Activated naive CD8-positive, alpha-beta T cell treated with anti-CD3 and anti-CD28 coated beads for 36 hours (primary cell): ENCODE measurements at places on chromosomes 12 and 14.
A peak's percentile ranks its signal among the peaks of the same experiment; 100 is the strongest.

DNA sequence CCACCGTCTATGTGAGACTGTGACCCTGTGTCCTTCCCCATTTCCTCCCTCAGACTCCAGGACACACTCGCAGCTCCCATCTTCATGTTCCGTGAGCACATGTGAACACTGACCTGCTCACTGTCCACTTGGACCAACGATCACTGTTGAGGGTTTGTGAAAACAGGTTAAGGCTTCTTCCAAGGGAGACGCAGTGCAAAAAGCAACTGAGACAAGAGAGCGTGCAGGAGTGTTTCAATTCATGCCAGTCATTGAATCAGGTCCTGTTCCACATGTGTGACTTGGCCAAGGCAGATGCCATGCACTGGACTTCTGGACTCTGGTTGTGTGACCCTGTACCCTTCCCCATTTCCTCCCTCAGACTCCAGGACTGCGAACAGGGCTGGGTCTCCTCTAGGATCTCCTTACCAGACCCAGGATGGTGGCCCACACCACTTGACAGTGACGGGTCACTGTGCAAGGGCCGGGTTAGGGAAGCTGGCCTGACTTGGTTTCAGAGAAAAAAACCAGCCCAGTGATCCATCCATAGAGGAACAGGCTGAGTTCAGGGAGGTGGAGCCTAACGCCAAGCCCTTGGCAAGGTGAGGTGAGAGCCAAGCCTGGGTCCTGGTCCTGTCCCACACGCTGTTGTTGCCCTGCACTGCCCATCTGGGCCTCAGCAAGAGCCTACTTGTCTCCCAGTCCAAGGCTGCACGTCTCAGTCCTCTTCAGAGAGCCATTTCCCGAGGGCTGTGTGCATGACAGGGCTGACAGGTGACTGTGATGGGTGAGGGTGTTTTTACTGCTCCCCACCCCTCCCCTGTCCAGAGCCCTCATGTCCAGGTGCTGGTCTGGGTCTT is 5.7 kb upstream of the KRT5 start:
- no peak overlapping the region for H3K4me3 ChIP-seq
- peaks cover 6% of the 10 kb centered on the region for H3K4me1 ChIP-seq

- peaks cover 14% of the 10 kb centered on the region for H3K4me1 ChIP-seq
- DNase-seq, result no peak
- H3K36me3 ChIP-seq, result no peaks in the 10 kb centered on the region
- H3K4me3 ChIP-seq, result no peak overlapping the region
- peaks cover 11% of the 10 kb centered on the region for H3K27me3 ChIP-seq
- H3K27ac ChIP-seq, result no peak overlapping the region
These were observed 195.6 kb upstream of the KRR1 start for GRCh38 chr12:75706786-75707605.

- H3K4me1 ChIP-seq, result peaks cover 44% of the 10 kb centered on the region
- H3K36me3 ChIP-seq, result peaks cover 28% of the 10 kb centered on the region
These were observed 9.8 kb downstream of the DHRS1 start for GRCh38 chr14:24289649-24290280.

GRCh38 chr14:44995770-44996294 is 33.8 kb downstream of the TOGARAM1 start:
- H3K4me1 ChIP-seq, result no peaks in the 10 kb centered on the region
- no peak overlapping the region for H3K4me3 ChIP-seq
- H3K36me3 ChIP-seq, result peaks cover 14% of the 10 kb centered on the region
- no peaks in the 10 kb centered on the region for H3K27me3 ChIP-seq
- no peak for DNase-seq

GRCh38 chr12:49088150-49088931 is 6.3 kb downstream of the DHH start:
- no peak overlapping the region for H3K27ac ChIP-seq
- peak; percentile 76 for DNase-seq
- peaks cover 40% of the 10 kb centered on the region for H3K4me1 ChIP-seq
- no peak overlapping the region for H3K4me3 ChIP-seq

- no peak overlapping the region for H3K4me3 ChIP-seq
- H3K27ac ChIP-seq, result no peak overlapping the region
- peaks cover 1% of the 10 kb centered on the region for H3K36me3 ChIP-seq
- no peaks in the 10 kb centered on the region for H3K27me3 ChIP-seq
- no peaks in the 10 kb centered on the region for H3K4me1 ChIP-seq
These were observed 59.8 kb downstream of the NPAS3 start for GRCh38 chr14:32998433-32998832.

- DNase-seq, result no peak
- no peak overlapping the region for H3K27ac ChIP-seq
- H3K36me3 ChIP-seq, result no peaks in the 10 kb centered on the region
- no peaks in the 10 kb centered on the region for H3K27me3 ChIP-seq
- H3K4me1 ChIP-seq, result peaks cover 4% of the 10 kb centered on the region
These were observed 10.3 kb upstream of the KRT2 start for GRCh38 chr12:52662093-52662917.

GRCh38 chr12:40335991-40336390 is 111.2 kb downstream of the LRRK2 start:
- no peaks in the 10 kb centered on the region for H3K36me3 ChIP-seq
- H3K27me3 ChIP-seq, result no peaks in the 10 kb centered on the region
- H3K4me1 ChIP-seq, result no peaks in the 10 kb centered on the region
- DNase-seq, result no peak

- no peaks in the 10 kb centered on the region for H3K36me3 ChIP-seq
- DNase-seq, result no peak
- H3K4me3 ChIP-seq, result no peak overlapping the region
- H3K27ac ChIP-seq, result no peak overlapping the region
- no peaks in the 10 kb centered on the region for H3K27me3 ChIP-seq
These were observed 29.1 kb upstream of the SOS2 start for GRCh38 chr14:50260511-50260910.

- no peak overlapping the region for H3K27ac ChIP-seq
- peaks cover 13% of the 10 kb centered on the region for H3K27me3 ChIP-seq
- H3K36me3 ChIP-seq, result peaks cover 3% of the 10 kb centered on the region
- DNase-seq, result no peak
- peaks cover 4% of the 10 kb centered on the region for H3K4me1 ChIP-seq
- no peak overlapping the region for H3K4me3 ChIP-seq
These were observed 24.7 kb downstream of the CLMN start for GRCh38 chr14:95294834-95295599.

DNA sequence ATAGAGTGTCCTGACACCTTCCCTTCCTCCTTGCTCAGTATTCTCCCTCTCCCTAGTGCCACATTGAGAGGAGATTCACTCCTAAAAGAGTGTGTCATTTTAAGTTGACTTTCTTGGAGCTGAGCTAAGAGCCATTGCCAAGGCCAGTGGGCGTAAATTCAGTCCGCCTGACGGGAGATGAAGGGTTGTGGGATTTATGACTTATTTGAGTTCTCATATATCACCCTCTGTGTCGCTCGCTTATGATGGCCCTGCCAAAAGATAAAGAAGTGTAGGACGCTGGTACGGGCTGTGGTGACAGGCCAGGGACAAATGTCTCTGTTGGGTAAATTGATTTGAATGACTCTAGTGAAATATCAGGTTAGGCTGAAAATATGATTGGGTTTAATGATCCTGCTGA is 867.4 kb downstream of the NRXN3 start:
- H3K4me3 ChIP-seq, result no peak overlapping the region
- H3K36me3 ChIP-seq, result no peaks in the 10 kb centered on the region
- no peaks in the 10 kb centered on the region for H3K4me1 ChIP-seq
- peaks cover 4% of the 10 kb centered on the region for H3K27me3 ChIP-seq
